ENCODE measurements at places on chromosomes 12 and 14.

- peak; percentile 87 for DNase-seq
Observed at GRCh38 chr12:49296034-49296835, 1.3 kb downstream of the PRPH start.

DNA sequence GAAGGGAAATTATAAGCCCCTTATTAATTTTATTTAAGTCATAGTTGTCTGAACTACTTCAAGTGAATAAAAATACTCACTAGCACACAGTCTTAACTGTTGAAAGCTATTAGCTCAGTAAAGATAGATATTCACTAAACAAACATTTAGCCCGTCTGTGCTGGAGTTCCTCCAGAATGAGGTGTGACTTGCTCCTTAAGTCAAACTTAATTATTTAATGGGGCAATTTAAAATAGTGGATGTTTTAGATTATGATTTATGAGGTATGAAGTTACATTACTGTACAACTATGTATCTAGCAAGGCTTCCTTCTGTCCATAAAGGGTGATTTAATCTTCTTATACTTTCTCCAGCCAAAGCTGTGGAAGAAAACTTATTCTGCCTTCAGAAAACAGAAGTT lies 414.0 kb upstream of the FLRT2 start:
- no peak for DNase-seq

DNA sequence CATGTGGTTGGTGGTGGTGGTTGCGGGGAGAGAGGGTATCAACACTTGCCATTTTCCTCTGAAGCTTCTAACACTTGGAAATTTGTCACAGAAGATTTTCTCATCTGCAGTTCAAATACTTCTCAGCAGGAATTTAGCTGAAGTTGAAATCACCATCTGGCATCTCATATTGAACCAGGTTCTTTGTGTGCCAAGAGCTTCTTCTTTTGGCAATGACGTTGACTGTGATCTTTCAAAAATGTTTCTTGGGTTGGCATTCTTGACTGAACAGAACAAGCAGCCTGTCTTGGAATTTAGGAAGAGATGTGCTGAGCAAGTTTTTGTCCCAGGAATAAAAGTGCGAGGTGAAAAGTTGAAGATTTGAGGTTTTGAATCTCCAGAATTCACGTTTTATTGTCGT lies 8.7 kb upstream of the NIN start:
- no peak for DNase-seq

DNA sequence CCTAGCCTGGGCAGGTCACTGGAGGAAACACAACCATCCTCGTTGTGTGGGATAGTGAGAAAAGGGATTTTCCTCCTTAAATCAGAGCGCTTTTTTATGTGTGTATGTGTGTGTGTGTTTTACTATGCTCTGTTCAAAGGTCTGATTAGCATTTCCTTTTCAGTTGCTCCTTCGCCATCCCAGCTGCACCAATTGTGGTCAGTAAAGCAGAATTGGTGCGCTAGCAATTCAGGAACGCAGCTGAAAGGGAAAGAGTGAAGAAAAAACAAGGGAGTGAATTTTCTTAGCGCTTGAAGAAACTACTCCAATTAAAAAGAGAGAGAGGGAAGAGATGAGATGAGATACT lies 173.3 kb upstream of the PARP11 start:
- no peak for DNase-seq

DNA sequence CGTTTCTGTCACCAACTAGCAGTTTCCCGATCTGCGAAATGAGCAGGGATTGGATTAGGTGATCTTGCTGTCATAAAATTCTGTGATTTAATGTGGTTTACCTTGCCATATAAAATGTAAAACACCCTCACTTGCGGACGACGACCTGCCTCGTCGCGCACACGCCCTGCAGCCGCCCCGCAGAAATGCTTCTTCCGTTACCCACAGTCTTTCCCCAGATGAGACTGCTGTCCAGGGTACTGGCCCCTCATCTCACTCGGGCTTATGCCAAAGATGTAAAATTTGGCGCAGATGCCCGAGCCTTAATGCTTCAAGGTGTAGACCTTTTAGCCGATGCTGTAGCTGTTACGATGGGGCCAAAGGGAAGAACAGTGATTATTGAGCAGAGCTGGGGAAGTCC lies 17.7 kb upstream of the FOXJ2 start:
- no peak for DNase-seq

GRCh38 chr14:55701638-55702037 lies 121.6 kb downstream of the KTN1 start:
- peak; percentile 57 for DNase-seq

GRCh38 chr12:119322301-119322723 lies 12.2 kb upstream of the CCDC60 start:
- no peak for DNase-seq

DNA sequence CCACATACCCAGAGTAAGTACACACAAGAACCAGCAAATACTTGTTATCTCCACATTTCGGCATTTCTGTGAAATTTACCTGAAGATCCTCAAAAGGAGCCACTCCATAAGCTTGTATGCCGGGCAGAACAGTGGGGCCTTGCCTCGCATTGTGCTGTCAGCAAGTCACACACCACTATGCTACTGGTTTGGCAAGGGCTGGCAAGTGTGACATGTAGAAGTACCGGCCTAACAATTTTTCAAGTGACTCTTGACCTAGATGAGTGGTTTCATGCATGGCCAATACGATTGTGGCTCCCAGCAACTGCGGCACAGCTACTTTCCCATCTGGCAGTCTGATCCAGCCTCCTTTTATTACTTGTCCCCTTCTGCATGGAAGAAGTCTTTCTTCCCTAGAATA lies 69.8 kb downstream of the GAS2L3 start:
- DNase-seq: no peak

GRCh38 chr12:52126050-52126604 lies 46.6 kb downstream of the SMIM41 start:
- peak; percentile 7 for DNase-seq

DNA sequence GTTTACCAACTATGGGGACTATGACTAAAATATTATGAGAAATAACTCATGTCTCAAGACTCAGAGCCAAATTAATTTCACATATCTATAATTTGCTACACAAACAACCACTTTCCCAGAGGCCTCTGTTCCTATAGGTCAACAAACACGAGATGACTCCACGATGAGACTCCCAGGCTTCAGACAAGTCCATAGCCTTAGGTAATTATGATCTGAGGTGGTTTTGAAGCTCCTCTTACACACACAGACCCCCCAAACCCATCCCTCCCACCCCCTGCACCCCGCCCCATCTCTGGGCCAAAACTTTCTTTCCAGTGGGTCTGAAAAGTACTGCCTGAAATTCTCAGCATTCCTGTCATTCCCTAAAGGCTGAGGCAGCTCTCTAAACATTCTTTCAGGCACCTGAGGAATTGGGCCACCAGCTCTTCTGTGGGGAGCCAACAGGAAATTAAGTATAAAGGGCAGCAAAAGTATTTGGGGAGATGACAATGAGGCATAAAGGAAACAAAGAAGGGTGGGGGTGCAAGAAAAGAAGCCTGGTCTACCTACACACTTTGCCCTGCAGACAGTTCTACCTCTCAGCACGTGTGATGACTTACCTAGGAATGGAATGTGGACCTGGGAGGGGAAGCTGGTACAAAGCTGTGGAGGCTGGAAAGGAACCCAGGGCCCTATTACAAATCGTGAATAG lies 143.6 kb downstream of the PAWR start:
- no peak for DNase-seq

- no peak for DNase-seq
Observed at GRCh38 chr12:58745348-58746125, 174.8 kb downstream of the LRIG3 start.

DNA sequence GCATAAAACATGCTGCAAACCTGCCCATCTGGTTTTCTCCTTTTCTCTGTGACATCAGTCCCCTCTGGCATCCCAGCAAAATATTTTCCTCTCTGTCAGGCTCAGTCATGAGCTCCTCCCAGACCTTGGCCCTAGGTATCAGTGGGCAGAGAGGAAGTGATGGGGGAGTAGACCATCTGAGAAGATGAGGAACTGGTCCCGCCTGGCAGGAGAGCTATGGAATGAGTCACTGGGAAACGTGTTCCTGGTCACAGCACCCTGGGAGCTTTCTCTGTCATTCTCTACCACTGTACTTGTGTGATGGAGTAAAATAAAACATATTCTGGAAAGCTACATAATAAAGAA lies 5.0 kb upstream of the SRSF9 start:
- DNase-seq: no peak

DNA sequence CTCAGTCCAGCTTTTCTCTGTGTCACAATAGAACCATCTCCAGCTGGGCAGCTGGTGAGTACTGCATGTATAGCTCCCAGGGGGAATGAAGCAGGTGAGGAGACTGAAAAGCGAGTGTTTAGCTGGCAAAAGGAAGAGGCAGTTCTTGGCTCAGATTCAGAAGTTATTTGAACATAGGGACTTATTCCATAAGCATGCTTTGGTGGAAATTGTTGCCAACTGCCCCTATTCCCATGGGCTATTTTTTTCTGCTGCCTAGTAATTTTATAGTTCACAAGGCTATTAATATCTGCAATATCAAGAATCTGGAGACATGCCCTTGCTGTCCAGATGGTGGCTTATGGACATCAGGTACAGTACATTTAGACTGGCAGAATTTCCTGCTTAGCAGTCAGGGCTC lies 1112.7 kb downstream of the LRFN5 start:
- DNase-seq: no peak

GRCh38 chr14:65101631-65102440 lies 481 bp downstream of the MAX start:
- DNase-seq: no peak

- peak; percentile 53 for DNase-seq
Observed at GRCh38 chr14:65370801-65371248, 41.7 kb upstream of the FUT8 start.

GRCh38 chr12:76101739-76102385 lies 17.4 kb upstream of the NAP1L1 start:
- DNase-seq: no peak

- no peak for DNase-seq
Observed at GRCh38 chr12:45504316-45505010, 225.0 kb upstream of the ARID2 start.

DNA sequence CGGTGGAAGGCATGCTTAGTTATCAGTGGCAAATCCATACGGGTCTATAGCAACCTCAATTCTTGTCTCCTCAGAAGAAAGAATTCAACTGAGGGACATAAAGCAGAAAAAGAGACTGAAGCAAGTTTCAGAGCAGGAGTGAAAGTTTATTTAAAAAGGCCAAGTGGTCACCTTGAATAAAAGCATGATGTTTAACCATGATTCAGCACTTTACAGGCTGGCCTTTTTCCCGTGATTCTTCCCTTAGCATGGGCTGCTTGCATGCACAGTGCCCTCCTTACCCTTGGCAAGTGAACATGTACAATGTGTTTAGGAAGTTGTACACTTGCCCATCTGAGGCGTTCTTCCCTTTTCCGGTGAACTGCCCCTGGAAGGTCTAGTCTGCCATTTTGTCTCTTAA lies 225.3 kb downstream of the ATP23 start:
- no peak for DNase-seq

GRCh38 chr12:29211696-29212095 lies 62.6 kb downstream of the FAR2 start:
- no peak for DNase-seq

DNA sequence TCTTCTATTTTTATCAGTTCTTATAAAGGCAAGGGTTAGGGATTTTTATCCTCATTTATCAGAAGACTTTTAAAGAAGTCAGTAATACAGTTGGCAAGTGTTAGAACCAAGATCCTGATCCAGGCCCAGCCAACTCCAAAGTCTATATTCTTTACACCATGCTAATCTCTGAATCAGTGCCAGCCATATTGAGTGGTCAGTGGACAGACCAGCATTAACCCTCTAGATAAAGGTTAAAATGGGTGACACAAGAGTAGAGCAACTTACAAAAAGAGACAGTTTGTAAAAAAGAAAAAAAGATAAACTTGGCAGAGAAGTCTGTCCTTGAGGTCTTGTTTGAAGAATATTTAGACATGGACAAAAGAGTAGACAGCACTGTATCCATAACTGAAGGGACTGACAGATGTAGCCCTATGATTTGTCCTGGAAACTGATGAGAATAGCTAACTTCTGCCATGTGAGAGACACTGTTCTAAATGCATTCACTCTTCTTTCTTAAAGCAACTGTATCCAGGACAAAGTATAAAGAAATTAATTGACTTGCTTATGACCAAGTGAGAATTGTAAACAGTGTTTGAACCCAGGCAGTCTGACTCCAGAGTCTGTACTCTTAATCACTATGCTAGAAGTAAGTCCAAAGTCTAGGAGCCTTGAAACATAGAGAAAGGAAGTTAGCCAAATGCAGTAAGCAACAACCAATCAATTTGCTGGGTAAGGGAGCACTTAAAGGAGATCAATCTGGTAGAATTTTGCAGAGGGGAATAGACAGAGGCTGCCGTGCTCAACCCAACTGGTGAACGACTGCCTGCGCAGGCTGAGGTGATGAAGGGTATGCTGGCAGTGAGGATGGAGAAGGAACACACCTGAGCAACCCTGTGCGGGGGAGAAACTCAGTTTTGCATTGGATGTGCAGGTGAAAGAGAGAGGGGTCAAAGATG lies 103.7 kb downstream of the TTC6 start:
- no peak for DNase-seq

DNA sequence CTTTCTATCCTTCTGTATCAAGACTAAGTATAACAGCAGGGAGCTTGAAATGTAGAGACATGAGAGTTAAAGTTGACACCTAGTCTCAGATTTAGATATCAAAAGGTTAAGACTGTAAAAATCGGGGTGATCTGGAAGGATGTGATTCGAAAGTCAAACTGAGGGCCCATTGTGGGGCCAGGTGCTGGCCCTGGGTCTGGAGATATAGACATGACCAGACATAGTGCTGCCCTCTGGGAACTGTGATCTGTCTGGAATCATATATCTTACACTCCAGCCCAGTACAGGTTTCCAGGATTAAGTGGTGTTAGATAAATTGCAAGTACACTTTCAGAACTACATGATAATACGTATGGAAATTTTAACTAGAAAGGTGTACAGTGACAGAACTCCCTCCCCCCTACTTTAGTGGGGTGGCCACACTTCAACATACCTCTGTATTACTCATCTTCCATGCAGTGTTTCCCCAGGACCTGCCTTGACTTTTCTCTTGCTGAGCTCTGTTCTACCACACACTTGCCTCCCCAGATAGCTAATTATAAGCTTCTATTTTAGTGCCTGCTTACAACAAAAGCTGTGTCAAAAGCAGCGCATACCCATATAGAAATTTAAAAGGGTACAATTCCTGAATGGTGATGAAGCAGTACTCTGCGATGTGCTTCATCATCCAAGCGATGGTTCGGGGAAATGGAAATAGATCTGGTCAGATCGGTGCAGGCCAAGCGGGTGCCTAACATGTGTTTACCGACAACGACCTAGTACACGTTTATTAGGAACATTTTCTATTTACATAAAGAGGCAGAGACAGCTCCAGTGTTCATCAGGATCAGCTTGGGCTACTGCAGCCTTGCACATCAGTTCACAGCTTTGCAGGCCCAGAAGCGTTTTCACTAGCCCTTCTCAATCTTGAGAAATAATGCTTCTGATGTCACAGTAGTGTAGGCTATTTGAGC lies 68.7 kb downstream of the ARF6 start:
- peak; percentile 44 for DNase-seq

GRCh38 chr12:131264635-131265034 lies 310.9 kb downstream of the ADGRD1 start:
- no peak for DNase-seq

GRCh38 chr12:153080-153746 lies 60.7 kb downstream of the SLC6A12 start:
- DNase-seq: peak; percentile 79

Data from GM10248 (cell line).